ENCODE measurements at places on chromosomes 5 and 9.

DNA sequence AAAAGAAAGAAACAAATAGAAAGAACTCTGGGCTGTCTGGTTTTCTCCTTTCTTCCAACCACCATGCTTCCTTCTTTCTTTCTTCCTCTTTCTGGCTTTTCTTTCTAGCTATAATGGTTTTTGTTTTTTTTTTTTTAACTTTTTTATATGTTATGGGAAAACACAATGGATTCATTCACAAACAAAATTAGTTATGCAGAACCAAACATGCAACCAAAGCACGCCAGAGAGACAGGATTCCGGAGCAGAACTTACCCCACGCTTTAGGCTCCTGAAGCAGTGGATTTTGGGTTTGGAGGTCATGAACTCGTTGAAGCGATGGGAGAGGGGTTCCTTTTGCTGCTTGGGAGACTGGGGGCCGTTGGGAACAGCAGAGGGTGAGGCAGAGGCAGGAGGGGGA is 88.3 kb downstream of the USP20 start:
- no peak for DNase-seq

- no peak for DNase-seq
Measured at GRCh38 chr9:93200449-93200742, 16.5 kb downstream of the WNK2 start.

- DNase-seq = no peak
Measured at GRCh38 chr5:88144219-88145001, 124.2 kb downstream of the TMEM161B start.

DNA sequence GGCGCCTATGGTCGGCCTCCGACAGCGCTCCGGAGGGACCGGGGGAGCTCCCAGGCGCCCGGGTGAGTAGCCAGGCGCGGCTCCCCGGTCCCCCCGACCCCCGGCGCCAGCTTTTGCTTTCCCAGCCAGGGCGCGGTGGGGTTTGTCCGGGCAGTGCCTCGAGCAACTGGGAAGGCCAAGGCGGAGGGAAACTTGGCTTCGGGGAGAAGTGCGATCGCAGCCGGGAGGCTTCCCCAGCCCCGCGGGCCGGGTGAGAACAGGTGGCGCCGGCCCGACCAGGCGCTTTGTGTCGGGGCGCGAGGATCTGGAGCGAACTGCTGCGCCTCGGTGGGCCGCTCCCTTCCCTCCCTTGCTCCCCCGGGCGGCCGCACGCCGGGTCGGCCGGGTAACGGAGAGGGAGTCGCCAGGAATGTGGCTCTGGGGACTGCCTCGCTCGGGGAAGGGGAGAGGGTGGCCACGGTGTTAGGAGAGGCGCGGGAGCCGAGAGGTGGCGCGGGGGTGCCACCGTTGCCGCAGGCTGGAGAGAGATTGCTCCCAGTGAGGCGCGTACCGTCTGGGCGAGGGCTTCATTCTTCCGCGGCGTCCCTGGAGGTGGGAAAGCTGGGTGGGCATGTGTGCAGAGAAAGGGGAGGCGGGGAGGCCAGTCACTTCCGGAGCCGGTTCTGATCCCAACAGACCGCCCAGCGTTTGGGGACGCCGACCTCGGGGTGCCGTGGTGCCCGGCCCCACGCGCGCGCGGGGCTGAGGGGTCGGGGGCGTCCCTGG is 561 bp downstream of the DAPK1 start:
- peak; percentile 69 for DNase-seq

DNA sequence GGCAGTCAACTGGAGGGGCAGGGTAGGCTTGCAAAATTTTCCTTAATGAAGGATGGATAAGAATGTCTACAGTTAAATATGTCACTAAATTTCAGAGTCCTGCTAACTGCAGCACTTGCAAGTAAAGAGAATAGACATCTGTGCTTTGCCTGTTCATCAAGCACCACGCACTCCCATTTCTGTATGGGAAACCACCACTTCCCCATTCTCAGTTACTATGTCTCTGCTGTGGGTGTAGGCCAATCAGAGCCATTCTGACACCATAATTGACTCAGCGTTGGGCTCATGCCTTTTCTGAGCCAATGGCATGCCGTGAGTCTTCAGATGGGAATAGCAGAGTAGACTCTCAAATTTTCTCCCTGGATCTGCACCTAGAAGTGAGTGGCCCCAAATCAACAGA is 247.5 kb downstream of the GABRB2 start:
- no peak for DNase-seq

DNA sequence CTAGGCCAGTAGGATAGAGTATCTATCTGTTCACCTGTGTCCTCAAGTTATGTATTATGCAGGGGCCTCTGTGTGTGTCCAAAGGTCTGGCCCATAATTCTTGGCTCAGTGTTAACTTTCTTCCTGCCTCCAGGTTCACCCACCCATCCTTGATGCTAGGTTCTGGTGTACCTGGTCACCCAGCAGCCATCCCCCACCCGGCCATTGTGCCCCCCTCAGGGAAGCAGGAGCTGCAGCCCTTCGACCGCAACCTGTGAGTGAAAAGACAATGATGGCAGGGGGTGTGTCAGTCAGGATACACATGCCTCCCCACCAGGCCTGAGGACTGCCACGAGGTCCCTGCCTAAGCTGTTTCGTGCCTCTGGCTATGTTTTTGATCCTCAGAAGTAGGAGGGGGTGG is 27.6 kb downstream of the TCF7 start:
- no peak for DNase-seq

- no peak for DNase-seq
Measured at GRCh38 chr5:107544476-107544875, 126.3 kb downstream of the EFNA5 start.

- DNase-seq = no peak
Measured at GRCh38 chr5:117943541-117943940, 1044.8 kb downstream of the DTWD2 start.

GRCh38 chr9:112000743-112001142 is 104.1 kb downstream of the UGCG start:
- DNase-seq = no peak

DNA sequence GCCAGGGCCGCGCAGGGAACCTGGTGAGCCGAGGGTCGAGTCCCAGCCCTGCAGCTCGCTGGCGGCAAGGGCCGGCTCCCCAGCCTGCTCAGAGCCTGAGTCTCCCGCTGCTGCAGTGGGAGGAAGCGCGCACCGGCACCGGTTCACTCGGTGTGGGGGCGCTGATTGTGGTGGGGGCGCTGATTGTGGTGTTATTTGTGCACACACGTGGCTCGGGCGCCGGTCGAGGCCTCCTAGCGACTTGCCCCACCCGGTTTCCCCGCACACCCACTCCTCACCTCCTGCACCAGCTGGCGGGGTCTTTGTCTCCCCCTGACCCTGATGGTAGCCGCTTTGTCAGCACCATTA is 266.7 kb downstream of the NSG2 start:
- DNase-seq = no peak

DNA sequence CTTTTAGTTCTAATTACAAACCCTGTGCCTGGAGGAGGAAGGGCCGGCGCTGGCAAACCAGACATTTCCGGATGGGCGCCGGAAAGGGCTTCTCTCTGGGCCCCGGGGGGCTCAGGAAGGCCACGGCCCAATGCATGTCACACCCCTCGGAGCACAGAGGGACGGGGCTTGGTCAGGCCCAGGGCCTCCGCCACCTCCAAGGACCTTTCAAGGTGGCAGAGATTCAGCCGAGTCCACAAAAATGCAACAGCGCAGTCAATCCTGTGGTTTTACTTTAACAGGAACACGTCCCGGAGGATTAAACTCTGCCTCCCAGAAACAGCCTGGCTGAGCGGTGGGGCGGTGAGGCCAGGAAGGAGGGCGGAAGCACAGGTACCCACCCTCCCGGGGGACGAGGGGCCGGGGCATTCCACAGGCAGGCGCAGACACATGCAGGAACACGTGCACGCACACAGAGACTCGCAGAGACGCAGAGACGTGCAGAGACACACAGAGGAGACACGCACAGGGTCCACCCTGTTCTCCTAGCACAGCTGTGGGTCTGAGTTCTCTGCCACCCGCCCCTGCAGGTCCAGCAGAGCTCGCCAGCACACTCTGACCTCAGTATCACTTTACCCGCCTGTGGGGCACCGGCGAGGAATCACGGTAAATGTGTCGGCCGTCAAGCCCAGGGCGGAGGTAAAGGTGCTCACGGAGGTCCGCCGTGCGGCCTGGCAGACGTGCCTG is 23.0 kb downstream of the SLC9A3 start:
- DNase-seq = no peak

Data from DMS53 (cell line).